ENCODE measurements at places on chromosomes 3 and 15.

- no peak for DNase-seq
Measured at GRCh38 chr3:174116421-174116820, 718.9 kb downstream of the NLGN1 start.

- DNase-seq = no peak
Measured at GRCh38 chr15:64001148-64001547, 45.1 kb downstream of the DAPK2 start.

DNA sequence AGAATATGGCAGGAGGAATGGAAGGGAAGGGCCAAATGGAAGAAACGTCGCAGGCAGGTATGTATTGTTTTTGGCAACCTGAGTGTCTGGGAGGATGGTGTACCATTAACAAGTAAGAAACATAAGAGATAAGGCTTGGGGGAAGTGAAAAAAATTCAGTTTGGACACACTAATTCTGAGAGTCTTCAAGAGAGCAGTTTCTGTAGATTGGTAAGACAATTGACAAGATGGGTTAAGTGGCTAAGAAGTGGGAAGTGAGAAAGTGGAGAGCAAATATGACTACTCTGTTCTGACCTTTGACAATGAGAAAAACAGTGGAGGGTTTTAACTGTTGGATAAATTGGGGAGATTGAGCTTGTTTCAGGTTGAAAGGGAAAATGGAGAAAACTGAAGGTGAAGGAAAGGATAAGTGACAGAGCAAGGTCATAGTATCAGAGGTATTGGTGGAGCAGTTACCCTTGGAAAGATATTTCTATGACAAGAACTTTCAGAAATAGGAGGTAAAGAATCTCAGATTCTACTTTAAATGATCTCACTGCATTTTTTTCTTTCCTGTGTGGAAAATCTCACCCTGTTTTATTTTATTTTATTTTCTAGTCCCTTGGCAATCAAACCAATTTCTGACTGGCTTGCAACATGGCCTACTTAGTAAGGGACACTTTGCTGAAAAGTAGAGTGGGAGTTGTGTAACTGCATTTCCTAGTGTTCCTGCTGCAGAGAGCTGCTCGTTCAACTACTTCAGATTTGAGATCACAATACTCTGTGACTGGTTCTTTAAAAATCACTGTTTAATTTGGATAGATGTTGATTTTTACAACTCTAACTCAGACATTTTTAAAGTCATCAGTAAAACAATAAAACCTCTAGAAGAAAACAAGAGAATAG is 23.1 kb upstream of the GABPB1 start:
- peak; percentile 81 for DNase-seq

GRCh38 chr3:195015021-195015420 is 255.9 kb downstream of the XXYLT1 start:
- DNase-seq = no peak

DNA sequence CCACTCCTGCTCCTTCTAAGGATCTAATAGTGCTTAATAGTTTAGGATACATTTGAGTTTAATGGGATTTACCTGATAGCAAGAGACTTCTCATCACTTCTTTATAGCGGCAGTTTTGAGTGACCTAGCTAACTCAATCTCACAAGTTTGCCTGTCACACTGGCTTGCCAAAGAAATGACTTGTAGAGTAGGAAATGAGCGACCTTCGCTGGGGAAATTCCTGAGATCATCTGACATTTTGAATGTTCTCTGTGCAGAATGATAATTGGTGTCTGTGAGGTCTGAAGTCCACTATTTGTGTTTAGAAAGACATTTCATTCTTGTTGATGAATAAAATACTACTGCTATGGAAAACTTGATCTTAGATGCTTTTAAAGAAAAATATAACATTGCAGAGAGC is 30.3 kb downstream of the SUCLG2 start:
- no peak for DNase-seq

- no peak for DNase-seq
Measured at GRCh38 chr3:41417574-41417973, 218.3 kb downstream of the CTNNB1 start.

DNA sequence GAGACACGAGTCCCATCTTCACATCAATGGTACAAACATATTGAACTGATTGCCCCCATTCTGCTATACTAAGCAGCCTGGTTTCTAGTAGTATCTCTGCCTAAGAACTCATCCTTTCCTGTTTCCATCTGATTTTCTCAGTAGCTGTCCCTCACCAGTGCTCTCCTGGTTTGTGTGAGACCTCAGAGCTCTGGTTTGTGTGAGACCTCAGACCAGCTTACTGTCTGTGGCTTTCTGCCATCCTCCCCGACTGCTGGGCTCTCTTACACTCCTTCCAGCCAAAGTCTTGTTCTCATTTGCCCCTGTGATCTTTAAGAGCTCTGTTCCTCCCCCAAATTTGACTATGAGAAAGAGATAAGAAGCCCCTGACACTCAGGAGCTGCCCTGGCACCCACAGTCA is 41.1 kb upstream of the NEDD4 start:
- no peak for DNase-seq

GRCh38 chr15:91542226-91542625 is 311.3 kb upstream of the SLCO3A1 start:
- no peak for DNase-seq

- DNase-seq = peak; percentile 71
Measured at GRCh38 chr3:150925751-150926201, 20.5 kb upstream of the MINDY4B start.

Measured in GM10248 (cell line).